EH (cell line): ENCODE measurements at places on chromosomes 5 and 9.

- DNase-seq = no peak
Measured at GRCh38 chr9:29691758-29692407, 2118.6 kb upstream of the C9orf72 start.

- no peak for DNase-seq
Measured at GRCh38 chr9:127949827-127950512, 12.3 kb upstream of the DPM2 start.

DNA sequence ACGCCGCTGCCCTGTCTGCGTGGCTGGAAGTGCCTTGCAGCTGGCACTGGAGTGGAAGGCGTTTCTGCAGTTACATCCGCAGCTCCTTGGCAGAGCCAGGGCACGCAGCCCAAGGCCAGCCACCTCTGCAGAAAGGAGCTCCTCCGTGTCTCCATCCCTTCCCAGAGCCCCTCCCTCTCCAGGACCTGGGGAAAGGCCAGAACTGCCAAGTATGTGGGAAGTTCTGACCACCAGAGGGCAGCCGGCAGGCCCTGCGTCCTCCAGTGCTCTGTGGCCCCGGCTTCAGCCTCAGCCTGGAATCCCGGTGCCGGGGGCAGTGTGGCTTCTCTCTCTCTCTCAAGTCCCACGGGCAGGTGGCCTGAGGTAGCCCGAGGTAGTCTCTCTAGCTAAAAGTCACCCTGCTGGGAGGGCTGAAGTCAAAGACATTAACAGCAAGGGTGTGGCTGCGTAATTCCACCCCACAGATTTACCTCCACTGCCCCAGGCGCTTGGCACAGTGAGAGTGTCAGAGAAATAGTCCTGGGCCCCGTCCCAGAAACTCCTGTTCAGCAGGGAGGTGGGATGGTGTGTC is 101.7 kb upstream of the FCN2 start:
- peak; percentile 62 for DNase-seq

- DNase-seq = no peak
Measured at GRCh38 chr9:75715360-75715759, 175.1 kb upstream of the PCSK5 start.

GRCh38 chr9:94874316-94874715 is 147.8 kb downstream of the AOPEP start:
- peak; percentile 82 for DNase-seq

- DNase-seq = no peak
Measured at GRCh38 chr9:70911791-70912190, 209.6 kb downstream of the TRPM3 start.

- DNase-seq = no peak
Measured at GRCh38 chr9:124335320-124335707, 77.6 kb downstream of the NEK6 start.

DNA sequence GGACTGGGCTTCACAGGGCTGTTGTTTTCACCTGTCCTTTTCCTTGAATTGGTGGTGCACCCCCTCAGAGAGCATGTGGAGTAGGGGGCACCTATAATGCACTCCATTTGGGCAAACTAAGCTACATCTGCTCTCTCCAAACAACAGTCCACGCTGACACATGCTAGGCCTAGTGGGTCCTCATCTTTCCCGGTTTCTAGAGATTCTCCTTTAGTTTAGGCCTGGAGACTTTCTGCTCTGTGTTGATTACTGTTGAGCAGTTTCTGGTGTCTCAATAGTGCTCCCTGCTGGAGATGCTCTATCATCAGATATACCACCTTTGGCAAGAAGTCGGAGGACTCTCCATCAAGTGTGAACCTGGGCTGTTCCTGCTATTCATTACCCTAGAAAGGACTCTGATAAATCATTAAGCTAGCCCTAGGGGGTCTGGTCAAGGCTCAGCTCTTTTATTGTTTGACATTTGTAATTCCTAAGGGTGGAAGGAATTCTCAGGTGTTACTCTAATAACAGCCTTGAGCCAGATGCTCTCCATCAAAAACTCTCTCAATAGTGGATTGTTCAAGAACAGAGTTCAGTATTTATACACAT is 64.0 kb upstream of the FYB1 start:
- DNase-seq = peak; percentile 78

DNA sequence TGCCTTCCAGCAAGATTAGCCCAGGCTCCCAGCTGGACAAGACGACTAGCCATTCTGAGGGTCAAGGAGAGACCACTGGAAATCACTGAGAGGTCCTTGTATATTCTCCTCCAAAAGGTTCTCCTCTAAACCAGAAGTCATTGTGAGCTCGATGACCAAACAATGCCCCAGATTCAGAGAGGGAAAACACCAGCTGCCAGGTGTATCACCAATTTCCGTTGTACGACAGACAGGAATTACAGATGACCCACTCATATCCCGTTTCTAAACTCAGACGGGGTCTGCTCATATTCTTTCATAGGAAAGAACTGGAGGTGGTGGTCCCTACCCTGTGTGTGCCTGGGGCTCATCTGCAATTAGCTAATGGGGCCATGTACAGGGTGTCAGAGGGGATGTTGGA is 14.2 kb downstream of the FAXDC2 start:
- DNase-seq = no peak

DNA sequence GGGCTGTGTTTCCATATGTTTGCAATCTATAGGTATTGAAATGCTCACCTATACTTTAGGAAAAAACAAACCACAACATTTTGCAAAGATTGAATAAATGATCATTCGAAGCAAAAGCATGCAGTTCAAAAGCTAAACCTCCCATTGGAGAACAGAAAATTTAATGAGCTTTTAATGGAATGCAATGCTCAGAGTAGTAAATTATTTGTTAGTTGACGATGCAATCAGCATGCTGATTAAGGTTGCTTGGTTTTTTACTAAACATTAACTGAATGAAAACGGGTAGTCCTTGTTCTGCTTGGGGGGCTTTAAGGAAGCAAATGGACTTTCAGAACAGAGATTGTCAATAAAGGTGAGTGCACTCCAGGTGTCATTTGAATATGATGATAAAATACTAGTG is 123.3 kb upstream of the TMEM161B start:
- no peak for DNase-seq

GRCh38 chr5:157263496-157264090 is 2.3 kb upstream of the CYFIP2 start:
- no peak for DNase-seq

DNA sequence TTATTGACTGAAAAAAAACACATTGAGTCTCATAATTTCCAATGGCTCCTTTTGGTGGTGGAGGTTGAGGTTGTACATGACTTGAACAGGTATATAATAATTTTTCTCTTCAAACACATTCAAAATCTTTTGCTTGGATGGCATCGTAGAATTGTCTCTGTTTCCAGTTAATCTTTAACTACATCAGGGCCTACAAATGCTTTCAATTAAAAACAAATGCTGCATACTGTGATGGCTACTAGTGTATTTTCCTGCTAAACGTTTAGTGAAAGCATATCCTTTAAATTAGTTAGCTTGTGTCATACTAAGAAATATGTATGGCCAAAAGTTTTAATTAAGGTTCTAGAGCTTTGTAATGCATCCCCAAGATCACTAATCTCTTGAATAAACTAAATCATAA is 313.8 kb downstream of the SLF1 start:
- no peak for DNase-seq

DNA sequence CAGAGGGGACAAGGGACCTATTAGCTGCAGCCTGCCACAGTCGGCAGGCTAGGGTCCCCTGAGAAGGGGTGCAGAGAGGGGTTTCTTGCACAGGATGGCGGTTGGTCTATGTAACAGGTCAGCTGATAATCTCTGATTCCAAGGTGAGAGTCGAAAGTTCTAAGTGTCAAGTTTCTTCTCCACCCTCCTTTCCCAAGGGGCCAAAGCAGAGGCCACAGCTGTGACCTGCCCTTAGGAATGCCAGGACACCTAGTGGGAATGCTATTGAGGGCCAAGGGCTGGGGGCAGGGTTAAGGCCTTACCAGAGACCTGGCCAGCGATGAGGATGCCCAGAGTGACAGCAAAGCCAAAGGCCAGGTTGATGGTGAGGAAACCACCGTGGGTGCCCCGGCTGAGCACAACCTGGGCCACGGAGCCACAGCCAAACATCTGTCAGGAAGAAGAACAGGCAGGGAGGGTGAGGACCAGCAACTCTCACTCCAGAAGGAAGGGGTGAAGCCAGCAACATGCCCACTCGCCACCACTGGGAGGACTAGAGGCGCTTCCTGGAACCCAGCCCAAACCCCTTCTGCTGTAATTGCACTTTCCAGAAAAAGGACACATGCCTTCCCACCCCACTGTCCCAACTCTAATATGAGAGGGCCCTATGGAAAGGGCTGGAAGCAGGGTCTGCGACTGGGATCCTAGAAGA is 3.8 kb downstream of the AQP3 start:
- DNase-seq = no peak

DNA sequence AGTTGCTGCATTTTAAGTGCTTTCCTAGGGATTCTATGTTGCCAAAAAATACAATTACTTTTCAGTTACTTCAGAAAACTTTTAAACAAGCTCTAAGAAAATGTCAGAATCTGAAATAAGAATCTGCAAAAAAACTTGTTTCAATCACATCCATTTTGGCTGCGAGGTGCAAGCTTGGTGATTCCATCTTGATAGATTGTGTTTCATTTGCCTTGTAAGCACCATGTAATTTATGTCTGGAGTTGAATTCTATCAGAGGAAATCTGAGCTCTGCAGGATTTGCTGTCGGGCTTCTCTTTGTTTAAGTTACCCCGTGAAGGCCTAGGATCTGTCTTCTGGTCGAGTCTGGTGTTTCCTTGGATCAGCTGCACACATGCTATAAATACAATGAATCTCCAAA is 40.4 kb upstream of the MAN2A1 start:
- DNase-seq = no peak

- DNase-seq = no peak
Measured at GRCh38 chr5:62167561-62168057, 138.4 kb upstream of the KIF2A start.
